MG63 (cell line): ENCODE measurements at places on chromosomes 7 and 10. TPM values are rescaled to one million over a fixed set of nuclear protein-coding genes. Genes with fewer than 3 reads are reported as not detected.

- DNase-seq: no peak
These were observed 362.5 kb downstream of the MAGI2 start for GRCh38 chr7:79091011-79091410.

DNA sequence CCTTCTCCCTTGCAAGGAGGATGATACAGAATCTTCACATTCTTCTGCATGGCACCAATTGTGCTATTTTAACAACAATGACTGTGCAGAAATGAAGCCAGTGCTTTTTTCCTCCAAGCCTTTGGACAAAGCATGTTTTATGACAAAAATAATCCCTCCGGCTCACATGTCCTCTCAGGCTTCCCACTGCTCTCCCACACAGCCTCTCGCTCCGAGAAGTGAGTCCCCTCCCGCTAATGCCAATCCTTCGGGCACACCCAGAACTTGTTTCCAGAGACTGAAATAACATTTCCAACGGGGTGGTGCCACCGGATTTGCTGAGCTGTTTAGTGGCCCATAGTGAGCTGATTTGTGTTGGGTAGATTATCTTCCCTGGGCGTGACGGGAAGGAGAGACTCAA lies 35.8 kb downstream of the RBM17 start:
- no peak for DNase-seq

GRCh38 chr7:65382452-65382851 lies 8.8 kb downstream of the ZNF92 start:
- DNase-seq: no peak

Gene IRF5
- 0.89 and 2.4 TPM in 2 replicates for total RNA-seq

Gene NME8
- total RNA-seq: not detected in 2 replicates
